Sciatic nerve (tissue), 2 donors: ENCODE measurements at places on chromosomes 7 and 10. TPM values are rescaled to one million over a fixed set of nuclear protein-coding genes. Genes with fewer than 3 reads are reported as not detected.

DNA sequence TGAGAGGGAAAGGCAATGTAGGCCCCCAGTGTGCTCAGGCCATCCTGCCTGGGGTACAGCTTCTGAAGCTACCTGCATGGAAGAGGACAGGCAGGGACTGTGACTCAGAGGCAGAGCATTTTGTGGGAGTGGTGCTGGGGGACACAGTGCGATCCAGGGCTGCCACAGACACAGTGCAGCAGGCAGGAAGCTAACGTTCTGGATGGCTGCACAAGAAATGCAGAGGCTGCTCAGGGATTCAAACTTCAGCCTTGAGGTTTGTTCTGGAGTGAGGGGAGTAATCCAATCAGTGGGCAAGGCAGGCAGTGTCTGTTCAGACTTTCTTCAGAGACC, 648.0 kb upstream of the IGFBP3 start:
- DNase-seq, result no peak

The CFAP46 gene
- 1.1 TPM for total RNA-seq

DNA sequence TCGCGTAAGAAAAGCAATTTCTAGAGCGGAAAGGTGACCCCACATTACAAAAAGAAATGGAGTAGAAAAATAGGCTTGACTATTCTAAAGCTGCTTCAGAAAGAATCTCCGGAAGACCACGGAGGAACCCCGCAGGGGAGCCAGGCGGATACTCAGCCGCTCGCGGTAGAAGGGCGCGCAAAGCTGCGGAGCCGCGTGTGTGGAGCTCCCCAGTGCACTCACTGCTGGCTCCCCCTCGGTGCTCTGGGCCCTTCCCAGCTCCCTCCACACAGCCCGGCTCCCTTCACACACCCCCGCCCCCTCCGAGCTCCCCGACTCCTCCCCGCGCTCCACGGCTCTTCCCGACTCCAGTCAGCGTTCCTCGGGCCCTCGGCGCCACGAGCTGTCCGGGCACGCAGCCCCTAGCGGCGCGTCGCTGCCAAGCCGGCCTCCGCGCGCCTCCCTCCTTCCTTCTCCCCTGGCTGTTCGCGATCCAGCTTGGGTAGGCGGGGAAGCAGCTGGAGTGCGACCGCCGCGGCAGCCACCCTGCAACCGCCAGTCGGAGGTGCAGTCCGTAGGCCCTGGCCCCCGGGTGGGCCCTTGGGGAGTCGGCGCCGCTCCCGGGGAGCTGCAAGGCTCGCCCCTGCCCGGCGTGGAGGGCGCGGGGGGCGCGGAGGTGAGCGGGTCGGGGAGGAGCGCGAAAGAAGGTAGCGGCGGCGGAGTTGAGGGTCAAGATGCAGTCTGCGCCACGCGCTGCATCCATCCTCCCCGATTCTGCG, at the start of gene STEAP2:
Gene STEAP2 (plus strand): TSS at position 350 of the 758 bp plus-strand sequence. CDS start 13,343 bp downstream, outside the sequence.
- DNase-seq, result peak; percentile 94

The CCL26 gene
- 4.3 TPM for total RNA-seq

The USP6NL gene
- 37.8 TPM for total RNA-seq

The UCN3 gene
- not detected for total RNA-seq

DNA sequence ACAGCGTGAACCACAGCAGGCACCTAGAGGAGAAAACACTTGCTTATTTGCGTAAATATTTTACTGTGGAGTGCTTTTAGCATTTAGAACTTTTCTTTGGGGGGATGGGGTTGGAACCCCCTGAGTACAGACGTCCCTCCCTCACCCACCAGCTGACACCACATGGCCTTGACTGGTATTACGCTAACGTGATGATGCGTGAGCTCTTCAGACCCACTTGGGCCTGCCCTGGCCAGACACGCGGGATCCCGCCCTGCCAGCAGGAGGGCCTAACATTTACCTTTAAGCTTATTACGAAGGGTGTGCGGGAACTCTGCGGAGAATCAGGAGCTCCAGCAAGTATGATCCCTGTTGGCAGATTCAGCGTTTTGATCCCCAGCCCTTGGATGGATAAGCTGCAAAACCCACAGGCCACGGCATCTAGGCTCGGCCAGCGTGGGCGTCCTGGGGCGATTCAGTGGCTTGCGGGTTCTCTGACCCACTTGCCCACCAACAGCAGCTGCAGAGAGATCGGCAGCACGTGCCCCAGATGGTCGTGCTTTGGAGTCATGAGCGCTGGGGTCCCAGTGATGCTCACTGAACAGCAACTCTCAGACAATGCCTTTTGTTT, 545.5 kb upstream of the FOXK1 start:
- peak; percentile 38 for DNase-seq

DNA sequence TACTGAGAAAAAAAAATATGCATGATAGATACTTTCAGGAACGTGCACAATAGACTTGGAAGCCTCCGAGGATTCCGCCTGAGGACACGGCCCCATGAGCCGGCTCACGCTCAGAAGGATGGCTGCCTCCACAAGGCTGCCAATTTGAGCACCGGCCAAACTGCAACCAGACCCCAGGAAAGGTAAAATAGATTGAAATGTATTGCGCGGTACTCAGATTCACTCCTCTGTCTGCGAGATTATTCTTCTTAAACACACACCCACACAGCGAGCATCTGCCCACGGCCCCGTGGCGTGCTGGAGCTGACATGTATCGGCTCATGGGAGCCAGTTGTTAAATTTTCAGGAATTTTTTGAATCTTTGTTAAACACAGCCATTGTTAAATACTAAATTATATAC, 653.2 kb upstream of the MKI67 start:
- no peak for DNase-seq

- no peak for DNase-seq
Measured at GRCh38 chr7:108347616-108348015, 108.6 kb downstream of the NRCAM start.

The STEAP4 gene
- total RNA-seq, result 189 TPM
